ENCODE measurements at places on chromosomes 1 and 21. TPM values are rescaled to one million over a fixed set of nuclear protein-coding genes. Genes with fewer than 3 reads are reported as not detected.

- H3K27me3 ChIP-seq: no peaks in the 10 kb centered on the region
- no peak overlapping the region for H3K4me3 ChIP-seq
- no peak for DNase-seq
- H3K36me3 ChIP-seq: no peaks in the 10 kb centered on the region
These were observed 178.8 kb upstream of the ARHGEF16 start for GRCh38 chr1:3275471-3276340.

GRCh38 chr1:145956781-145957442 is 905 bp downstream of the LIX1L start:
- H3K36me3 ChIP-seq: no peaks in the 10 kb centered on the region
- peak; percentile 72 for DNase-seq

GRCh38 chr1:217063172-217063908 is 340.1 kb upstream of the ESRRG start:
- H3K4me1 ChIP-seq: no peaks in the 10 kb centered on the region
- no peaks in the 10 kb centered on the region for H3K27me3 ChIP-seq
- no peaks in the 10 kb centered on the region for H3K36me3 ChIP-seq
- no peak overlapping the region for H3K27ac ChIP-seq
- DNase-seq: no peak

- no peak overlapping the region for H3K4me3 ChIP-seq
- no peaks in the 10 kb centered on the region for H3K27me3 ChIP-seq
- H3K4me1 ChIP-seq: no peaks in the 10 kb centered on the region
- no peak overlapping the region for H3K27ac ChIP-seq
- H3K36me3 ChIP-seq: no peaks in the 10 kb centered on the region
These were observed 122.6 kb upstream of the C1orf174 start for GRCh38 chr1:4022715-4023114.

DNA sequence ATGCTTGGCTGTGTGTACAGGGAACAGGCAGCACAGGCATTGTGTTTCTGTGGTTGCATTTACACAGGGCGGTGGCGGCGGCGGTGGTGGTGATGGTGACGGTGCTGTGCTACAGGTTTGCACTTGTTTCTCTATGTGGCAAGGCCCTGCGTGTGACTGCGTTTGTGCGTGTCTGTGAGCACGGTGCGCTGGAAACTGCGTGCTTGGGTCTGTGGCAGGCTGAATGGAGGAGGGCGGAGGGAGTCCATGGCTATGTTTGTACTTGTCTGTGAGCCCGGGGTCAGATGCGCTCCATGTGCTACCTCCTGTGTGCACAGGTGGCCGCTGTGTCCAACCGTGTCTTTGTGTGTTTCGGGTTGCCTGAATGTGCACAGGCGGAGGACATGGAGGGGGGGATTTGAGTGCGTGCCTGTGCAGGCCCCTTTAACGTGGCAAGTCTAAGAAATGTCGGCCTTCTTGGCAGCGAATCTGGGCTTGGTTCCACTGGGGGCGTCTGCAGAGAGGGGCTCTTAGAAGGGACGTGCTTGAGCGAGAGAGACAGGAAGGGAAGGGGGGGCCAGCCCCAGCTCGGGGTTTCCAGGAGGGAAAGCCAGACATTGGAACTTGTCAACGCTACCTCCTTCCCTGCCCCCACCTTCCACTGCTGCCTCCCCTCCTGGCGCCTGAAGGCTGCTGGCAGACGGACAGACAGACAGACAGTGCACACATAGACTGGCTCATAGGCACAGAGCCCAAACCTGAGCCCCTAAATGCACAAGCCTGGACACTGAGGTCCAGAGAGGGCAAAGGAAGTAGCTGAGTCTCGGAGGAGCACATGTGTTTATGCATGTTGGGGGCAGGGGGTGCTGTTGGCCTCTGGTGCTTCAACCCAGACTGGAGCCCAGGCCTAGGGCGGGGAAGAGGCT is 32.7 kb upstream of the WASF2 start:
- no peaks in the 10 kb centered on the region for H3K27me3 ChIP-seq
- H3K27ac ChIP-seq: no peak overlapping the region
- H3K36me3 ChIP-seq: no peaks in the 10 kb centered on the region
- peaks cover 56% of the 10 kb centered on the region for H3K4me1 ChIP-seq

- peak overlapping the region; percentile 79 for H3K27ac ChIP-seq
- DNase-seq: no peak
- no peaks in the 10 kb centered on the region for H3K36me3 ChIP-seq
- peaks cover 14% of the 10 kb centered on the region for H3K4me1 ChIP-seq
These were observed 2.2 kb downstream of the ITSN1 start for GRCh38 chr21:33644383-33645074.

Gene S100A8
- total RNA-seq: 11.8 TPM

Gene NGF
- 16.1 TPM for total RNA-seq

Gene KRTAP23-1
- not detected for total RNA-seq

Gene MCOLN2
- total RNA-seq: 0.60 TPM

Gene S100A7
- not detected for total RNA-seq

Gene MX2
- 5.1 TPM for total RNA-seq

Gene RAP1GAP
- 3.6 TPM for total RNA-seq

Data from ovary (tissue), 10 donors.